ENCODE measurements at places on chromosomes 12 and 14.

DNA sequence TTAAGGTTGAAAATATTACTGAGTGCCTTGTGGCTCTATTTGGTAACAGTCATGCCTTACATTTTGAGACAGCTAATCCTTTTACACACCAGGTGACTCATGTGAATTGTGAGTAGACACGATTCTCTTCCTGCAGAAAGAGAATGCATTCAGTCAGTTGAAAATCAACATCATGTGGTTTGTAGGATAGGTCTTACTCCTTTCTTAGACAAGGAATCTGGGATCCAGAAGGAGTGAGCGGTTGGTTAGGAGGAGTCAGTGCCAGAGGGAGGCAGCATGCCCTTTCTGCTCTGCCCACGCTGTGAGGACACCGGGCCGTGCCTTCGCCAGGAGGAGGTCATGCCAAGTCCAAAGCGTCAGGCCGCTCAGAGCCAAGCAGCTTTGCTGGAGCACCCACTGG lies 47.6 kb downstream of the TRAF3 start:
- DNase-seq = no peak

- DNase-seq = no peak
Measured at GRCh38 chr12:97568336-97569180, 106.0 kb downstream of the RMST start.

GRCh38 chr12:84772281-84772680 lies 140.3 kb downstream of the SLC6A15 start:
- DNase-seq = no peak

DNA sequence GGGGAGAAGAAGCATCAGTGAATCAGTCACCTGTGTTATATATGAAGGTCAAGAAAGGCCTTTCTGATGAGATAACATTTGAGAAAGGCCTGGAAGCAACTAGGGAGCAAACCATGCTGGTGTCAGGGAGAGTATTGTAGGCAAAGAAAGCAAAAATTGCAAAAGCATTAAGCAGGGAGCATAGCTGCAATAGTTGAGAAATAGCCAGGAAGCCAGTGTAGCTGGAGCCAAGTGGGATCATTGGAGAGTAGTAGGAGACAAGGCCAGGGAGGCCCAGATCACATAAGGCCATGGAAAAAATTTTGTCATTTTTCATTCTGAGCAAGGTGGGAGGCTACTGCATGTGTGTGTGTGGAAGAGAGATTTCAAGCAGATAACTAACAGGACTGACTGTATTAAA lies 18.8 kb upstream of the MAGOHB start:
- peak; percentile 47 for DNase-seq

GRCh38 chr12:110065540-110065939 lies 17.2 kb upstream of the C12orf76 start:
- DNase-seq = no peak

DNA sequence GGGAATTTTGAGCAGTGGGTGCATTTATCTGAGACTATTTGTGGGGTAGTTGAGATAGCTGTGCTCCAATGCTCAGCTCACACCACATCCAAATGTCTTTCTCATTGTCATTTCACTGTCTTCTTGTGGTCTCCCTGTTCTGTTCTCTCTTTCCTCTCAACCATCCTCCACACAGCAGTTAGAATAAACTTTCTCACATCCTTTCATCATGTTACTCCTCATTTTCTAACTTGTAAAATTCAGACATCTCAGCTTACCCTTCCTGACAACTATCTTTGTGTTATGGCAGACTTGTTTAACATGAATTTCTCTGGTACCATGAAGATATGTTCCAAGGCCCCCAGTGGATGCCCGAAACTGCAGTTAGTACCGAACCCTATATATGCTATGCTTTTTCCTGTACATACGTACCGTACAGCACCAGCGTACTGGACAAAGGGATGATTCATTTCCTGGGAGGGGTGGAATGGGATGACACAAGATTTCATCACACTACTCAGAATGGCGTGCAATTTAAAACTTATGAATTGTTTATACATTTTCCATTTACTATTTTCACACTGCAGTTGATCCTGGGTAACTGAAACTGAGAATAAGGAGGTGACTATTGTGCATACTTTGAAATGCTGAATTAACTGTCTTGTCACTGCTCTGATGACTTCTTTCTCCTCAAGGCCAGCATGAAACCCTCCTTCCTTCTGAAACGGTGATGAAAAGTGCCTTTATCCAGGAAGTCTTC lies 177.1 kb upstream of the SLC38A2 start:
- no peak for DNase-seq

DNA sequence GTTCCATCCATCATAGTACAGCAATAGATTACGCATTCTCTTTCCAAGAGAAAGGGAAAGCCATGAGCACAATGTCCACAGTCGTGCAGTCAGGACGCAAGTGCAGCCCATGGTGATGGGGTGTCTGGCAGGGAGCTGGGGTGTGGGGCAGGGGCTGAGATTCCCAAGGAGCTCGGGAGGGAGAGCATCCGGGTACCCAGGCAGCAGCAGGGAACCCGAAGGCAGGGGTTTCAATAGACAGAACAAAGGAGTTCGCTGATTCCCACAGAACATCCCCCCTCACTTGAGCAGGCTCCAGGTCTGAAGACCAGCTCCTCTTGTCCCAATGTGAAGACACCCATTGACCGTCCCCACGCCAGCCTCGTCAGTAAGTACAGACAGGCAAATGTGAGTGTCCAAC lies 13.5 kb downstream of the ANHX start:
- no peak for DNase-seq

All from muscle of arm (tissue), 14 donors.